ENCODE measurements at places on chromosomes 11 and 22.

GRCh38 chr11:92204731-92205130 lies 19.9 kb upstream of the FAT3 start:
- DNase-seq = no peak

- no peak for DNase-seq
Measured at GRCh38 chr11:7272373-7272772, 20.7 kb downstream of the SYT9 start.

DNA sequence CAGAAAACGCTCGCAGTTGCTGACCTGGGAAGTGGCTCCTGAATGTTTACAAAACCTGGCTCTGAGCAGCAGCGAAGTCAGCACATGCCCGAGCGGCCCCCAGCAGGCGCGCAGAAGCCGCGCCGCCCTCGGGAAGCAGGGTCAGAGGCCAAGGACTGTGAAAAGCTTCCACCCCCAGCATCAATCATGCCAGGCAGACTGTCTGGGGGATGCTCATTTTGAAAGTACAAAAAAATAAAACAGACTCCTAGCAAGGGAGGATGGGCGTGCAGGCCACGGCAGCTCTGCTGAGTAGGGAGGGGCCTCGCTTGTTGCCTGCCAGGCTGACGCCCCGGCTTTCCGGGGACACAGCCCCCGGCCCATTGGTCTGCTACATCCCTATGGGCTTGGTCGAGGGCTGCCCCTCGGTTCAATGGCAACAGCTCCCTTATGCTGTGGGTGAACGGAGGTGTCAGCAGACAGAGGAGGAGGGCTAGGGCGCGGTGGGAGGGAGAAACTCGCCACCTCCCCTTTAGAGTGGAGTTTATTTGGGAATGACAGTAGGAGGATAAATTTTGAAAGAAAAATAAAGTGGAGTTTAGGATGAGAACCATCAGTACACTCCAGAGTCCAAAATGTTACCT lies 37.7 kb upstream of the GNB1L start:
- DNase-seq = peak; percentile 56

DNA sequence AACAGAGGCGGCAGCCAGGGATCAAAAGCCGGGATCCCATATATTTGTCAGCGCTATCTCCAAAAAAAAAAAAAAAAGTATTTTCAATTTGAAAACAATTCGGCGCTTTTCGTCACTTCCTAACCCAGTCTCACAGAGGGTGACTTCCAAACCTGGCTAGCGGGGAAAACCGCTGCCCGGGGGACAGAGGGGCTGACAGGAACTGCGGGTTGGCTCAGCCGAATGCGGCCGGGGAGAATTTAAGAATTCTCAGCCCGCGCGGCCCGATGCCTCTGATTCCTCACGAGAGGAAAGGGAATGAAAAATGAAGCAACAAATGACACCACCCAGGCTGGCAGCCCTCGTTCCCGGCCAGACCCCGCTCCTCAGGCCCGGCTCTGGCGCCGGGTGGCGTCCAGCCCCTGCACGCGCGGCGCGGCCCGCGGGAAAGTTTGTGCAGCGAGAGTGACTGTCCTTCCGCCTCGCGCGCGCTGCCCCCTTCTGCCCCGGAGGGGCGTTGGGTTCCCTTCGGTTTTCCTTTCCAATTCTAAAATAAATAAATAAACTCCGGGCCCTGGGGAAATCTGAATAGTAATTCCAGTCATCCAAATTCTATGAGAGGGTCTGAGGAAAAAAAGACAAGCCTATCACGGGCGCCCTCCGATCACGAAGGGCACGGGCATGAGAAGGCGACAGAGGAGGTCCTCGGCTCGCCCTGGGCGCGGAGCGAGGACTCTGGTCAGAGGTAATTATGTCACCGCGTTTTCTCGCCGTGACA lies 4.8 kb upstream of the PAX6 start:
- DNase-seq = no peak

GRCh38 chr11:17395978-17396377 lies 7.5 kb upstream of the KCNJ11 start:
- DNase-seq = no peak

DNA sequence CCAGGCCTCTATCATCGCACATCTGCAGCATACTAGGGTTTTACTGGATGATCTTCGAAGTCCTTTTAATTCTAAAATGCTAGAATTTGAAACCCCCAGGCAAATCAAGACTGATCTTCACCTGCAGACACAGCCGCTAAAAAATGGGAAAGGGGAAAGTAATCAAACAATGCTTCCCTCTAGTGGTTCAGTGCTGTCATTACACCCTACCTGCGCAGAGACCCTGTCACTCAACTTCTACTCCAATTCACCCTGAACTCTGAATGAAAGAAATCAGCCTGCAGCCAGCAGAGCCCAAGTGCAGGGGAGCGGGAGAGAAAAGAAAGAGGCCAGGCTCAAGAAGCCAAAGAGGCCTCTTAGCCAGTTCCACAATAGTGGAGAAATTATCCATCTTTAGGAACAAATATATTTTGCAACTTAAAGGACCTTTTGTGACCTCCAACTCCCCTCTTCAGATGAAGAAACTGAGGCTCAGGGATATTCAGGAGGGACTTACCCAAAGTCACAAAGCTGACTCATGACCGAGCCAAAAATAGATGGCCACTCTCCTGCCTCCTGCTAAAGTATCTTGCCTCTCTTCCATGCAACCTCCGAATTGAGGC lies 33.0 kb downstream of the SERGEF start:
- DNase-seq = no peak

DNA sequence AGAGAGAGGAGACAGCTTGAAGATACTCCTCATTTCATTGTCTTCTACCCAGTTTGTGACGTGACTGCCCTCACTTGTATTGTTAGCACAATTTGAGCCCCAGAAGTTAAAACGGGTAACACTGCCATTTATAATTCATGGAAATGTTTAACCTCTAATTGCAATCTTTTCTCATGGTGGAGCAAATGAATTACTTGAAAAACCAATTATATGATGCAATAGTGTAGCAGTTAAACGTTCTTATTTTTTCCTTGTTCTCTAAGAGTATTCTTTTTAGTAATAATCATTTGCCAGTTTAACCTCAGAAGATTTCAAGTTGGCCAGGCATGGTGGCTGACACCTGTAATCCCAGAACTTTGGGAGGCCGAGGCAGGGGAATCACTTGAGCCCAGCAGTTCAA lies 56.6 kb downstream of the CDON start:
- no peak for DNase-seq

- DNase-seq = no peak
Measured at GRCh38 chr11:123299721-123300120, 104.7 kb upstream of the CLMP start.

DNA sequence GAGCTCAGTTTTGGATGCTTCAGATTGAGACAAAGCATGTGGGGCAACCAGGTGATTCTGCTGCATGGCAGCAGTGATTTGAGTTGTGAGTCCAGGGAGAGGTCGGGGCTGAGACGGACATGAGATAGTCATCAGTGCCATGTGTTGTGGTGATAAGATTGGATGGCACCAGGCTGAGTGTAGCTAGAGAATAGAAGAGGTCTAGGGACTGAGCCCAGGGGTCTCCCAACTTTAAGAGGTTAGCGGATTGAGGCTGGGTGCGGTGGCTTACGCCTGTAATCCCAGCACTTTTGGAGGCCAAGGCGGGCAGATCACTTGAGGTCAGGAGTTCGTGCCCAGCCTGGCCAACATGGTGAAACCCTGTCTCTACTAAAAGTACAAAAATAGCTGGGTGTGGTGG lies 6.3 kb upstream of the CTSD start:
- no peak for DNase-seq

DNA sequence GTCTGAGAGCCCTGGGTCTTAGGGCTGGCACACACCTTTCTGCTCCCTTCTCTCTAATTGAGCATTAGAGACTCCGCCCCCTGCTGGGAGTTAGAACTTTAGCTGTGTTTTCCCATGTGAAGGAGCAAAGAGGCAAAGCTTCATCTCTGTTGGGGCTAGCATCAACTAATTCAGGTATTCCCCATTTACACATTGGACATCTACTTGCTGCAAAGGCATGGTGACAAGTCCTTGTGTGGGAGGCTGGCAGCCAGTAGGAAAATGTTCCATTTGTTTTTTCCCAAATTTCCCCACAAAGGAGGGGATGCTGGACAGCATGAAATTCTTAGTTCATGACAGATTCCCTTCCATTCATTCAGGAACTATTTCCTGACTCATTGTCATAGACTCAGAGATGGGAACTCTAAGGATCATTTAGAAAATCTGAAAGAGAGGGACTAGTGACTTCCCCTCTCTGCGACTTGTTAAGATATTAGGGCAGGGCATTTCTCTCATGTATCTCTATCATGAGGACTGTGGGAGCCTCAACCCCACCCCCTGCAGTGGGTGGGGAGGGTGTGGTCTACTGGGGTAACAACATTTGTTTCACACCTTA lies 3.6 kb downstream of the CD44 start:
- no peak for DNase-seq

DNA sequence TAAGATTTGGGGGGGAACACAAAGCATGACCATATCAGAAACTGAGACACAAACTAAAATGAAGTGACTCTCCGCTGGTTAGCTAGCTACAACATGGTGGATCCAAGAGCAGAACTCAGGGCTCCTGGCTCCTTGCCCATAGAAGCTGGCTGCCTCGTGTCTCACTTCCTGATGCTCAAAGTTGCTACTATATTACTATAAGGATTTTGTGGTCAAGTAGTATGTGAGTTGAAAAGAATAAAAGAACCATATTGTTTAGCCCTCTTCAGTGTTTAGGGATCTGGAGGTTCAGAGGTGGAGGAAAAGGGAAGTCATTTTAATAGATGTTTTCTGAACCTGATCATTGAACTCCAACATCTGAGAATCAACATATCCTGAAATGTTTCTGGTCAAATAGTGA lies 16.9 kb upstream of the SIK2 start:
- DNase-seq = no peak

DNA sequence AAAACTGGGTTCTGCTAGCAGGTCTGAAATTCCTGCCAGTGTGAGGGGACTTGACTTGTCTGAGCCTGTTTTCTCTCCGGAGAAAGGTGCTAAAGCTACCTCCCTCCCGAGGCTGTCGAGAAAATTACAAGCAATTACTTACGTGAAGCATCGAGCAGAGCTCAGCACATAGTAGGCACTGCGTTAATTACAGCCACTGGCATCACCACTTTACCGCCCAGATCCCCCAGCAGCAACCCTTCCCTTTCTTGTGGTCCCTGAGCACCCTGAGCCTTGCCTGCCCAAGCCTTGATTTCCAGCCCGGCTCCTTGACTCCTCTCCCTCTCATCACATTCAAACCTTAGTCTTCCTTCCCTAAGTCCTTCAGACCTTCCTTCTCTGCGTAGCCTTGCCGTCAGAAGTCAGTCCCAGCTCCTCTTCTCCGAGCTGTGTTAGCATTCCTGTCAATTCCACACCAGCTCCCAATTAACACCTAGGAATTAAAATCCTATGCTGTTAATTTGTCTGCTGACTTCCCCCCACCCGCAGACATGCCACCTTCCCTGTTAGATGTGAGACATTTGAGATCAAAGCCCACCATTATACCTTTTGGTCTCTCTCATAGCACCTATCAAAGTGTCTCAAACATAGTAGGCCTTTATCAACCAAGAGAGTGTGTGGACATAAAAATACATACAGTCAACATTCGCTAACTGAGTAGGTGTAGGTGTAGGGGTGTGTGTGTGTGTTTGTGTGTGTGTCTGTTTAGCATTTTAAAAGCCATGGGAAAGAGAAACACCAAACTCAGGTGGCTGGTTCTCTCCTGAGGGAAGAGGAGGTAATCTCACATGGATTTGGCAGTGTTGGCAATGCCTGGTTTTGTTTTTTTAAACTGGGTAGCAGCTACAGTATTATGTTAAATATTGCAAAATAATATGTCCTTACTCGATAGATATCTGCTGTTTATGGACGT lies 2.8 kb upstream of the KCNJ5 start:
- no peak for DNase-seq

GRCh38 chr11:76443268-76443980 lies 1.4 kb upstream of the EMSY start:
- no peak for DNase-seq

GRCh38 chr22:43272869-43273318 lies 70.3 kb downstream of the SCUBE1 start:
- no peak for DNase-seq

GRCh38 chr11:1197886-1198560 lies 24.8 kb upstream of the MUC5B start:
- no peak for DNase-seq

- DNase-seq = peak; percentile 28
Measured at GRCh38 chr22:43151251-43152002, at the start of gene TSPO. Gene TSPO (plus strand): TSS chr22:43151559. CDS start chr22:43159239, 7,680 bp downstream.

DNA sequence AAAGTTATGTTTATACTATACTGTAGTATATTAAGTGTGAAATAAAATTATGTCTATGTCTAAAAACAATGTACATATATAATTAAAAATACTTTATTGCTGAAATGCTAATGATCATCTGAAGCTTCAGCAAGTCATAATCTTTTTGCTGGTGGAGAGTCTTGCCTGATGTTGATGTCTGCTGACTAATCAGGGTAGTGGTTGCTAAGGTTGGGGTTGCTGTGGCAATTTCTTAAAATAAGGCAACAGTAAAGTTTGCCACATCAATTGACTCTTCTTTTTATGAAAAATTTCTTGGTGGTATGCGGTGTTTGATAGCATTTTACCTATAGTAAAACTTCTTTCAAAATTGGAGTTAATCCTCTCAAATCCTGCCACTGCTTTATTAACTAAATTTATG lies 21.4 kb downstream of the INSC start:
- no peak for DNase-seq

GRCh38 chr22:41825376-41825775 lies 7.5 kb upstream of the SREBF2 start:
- no peak for DNase-seq

- DNase-seq = no peak
Measured at GRCh38 chr22:49480896-49481658, 346.6 kb downstream of the BRD1 start.

DNA sequence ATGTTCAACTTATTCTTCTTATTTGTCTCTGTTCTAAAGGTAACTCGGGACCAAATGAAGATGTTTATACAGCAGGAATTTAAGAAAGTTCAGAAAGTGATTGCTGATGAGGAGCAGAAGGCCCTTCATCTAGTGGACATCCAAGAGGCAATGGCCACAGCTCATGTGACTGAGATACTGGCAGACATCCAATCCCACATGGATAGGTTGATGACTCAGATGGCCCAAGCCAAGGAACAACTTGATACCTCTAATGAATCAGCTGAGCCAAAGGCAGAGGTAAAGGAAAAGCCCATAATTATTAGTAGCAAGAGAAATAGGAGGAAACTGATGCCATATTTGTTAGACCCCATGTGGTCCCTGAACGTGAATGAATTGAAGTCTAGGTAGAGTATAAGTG lies 63.3 kb downstream of the TRIM44 start:
- no peak for DNase-seq

DNA sequence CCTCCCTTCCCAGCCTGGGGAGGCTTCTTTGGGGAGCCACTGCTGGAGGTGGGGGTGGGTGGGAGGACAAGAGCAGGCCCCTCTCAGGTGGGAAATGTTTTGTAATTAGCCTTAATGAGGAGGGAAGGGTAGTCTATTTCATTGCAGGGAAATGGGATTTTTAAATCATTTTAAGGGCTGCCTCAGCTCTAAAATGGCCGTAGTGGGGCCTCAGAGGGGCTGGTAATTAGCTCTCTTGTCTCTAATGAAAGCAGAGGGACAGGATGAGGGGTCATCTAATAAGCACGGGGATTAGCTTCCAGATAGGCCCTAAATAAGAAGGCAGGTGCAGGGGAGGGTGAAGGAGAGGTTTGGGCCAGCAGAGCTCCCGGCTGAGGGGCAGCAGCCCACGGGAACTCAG lies 46.5 kb downstream of the LMO1 start:
- DNase-seq = no peak

All from stimulated activated CD8-positive, alpha-beta memory T cell treated with anti-CD3 and anti-CD28 coated beads, Interleukin-7, amount 100 ng/mL, for 48 hours (primary cell).